Tibial nerve (tissue), 4 donors: ENCODE measurements at places on chromosomes 6 and 20. TPM values are rescaled to one million over a fixed set of nuclear protein-coding genes. Genes with fewer than 3 reads are reported as not detected.

- H3K27me3 ChIP-seq, result no peaks in the 10 kb centered on the region
- H3K4me1 ChIP-seq, result no peaks in the 10 kb centered on the region
- no peaks in the 10 kb centered on the region for H3K36me3 ChIP-seq
- no peak overlapping the region for H3K27ac ChIP-seq
Measured at GRCh38 chr6:101760843-101761621, 367.5 kb downstream of the GRIK2 start.

DNA sequence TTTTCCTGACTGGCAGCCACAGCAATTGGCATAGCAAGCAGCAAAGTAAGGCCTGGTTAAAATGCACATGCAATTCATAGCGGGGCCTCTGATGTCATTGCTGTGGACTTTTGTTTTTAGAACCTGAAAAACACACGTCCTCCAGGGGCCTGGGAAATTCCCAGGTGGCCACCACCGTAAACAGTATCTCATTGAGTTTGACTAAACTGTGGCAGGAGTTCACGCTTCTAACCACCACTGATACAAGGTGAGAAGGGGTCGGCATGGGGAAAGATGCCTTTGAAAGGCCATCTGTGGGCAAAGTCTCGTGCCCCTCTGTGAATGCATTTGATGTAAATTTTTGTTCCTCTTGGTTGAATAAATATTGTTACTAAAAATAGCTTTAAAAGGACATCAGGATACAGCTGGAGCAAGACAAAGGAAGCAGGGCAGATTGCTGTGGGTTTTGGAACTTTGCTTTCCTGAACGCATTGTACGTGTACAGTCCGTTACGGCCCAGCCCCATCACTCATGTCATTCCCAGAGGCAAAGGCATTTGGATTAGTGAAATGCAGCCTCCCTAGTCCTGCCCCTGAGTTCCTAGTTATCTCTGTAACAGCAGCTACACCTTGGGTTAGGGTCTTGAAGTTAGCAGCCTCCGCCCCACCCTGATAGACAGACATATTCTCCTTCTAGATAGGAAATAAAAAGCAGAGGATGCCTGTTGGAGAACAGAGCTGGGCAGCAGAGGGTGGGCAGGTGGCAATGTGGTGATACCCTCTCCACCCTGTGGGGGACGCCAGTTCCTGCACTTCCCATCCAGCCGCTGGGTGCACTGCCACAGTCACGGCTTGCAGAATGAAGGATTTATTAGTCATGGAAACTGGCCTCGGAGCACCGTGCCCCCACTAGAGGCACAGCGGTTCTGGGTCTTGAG, 80.3 kb downstream of the ZDHHC14 start:
- no peaks in the 10 kb centered on the region for H3K27me3 ChIP-seq
- H3K36me3 ChIP-seq, result no peaks in the 10 kb centered on the region
- no peak for DNase-seq

GRCh38 chr20:48026981-48027592, 241.8 kb upstream of the SULF2 start:
- H3K27ac ChIP-seq, result no peak overlapping the region
- DNase-seq, result no peak
- no peaks in the 10 kb centered on the region for H3K4me1 ChIP-seq

GRCh38 chr6:135555550-135555949, 58.0 kb upstream of the AHI1 start:
- no peaks in the 10 kb centered on the region for H3K27me3 ChIP-seq
- H3K4me1 ChIP-seq, result no peaks in the 10 kb centered on the region
- no peak for DNase-seq
- no peaks in the 10 kb centered on the region for H3K36me3 ChIP-seq
- no peak overlapping the region for H3K4me3 ChIP-seq
- no peak overlapping the region for H3K27ac ChIP-seq

- no peak for DNase-seq
- H3K27me3 ChIP-seq, result no peaks in the 10 kb centered on the region
- H3K4me3 ChIP-seq, result no peak overlapping the region
- peaks cover 6% of the 10 kb centered on the region for H3K4me1 ChIP-seq
- H3K36me3 ChIP-seq, result no peaks in the 10 kb centered on the region
Measured at GRCh38 chr20:9072861-9073500, 4.1 kb downstream of the PLCB4 start.

The LAMA2 gene
- total RNA-seq, result 203 TPM

The CD109 gene
- total RNA-seq, result 7.8 TPM
